Activated T-helper 17 cell treated with anti-CD3 and anti-CD28 coated beads, Interleukin-2, amount 50 U/mL, for 72 hours (primary cell): ENCODE measurements at places on chromosomes 2 and 18. TPM values are rescaled to one million over a fixed set of nuclear protein-coding genes. Genes with fewer than 3 reads are reported as not detected.

DNA sequence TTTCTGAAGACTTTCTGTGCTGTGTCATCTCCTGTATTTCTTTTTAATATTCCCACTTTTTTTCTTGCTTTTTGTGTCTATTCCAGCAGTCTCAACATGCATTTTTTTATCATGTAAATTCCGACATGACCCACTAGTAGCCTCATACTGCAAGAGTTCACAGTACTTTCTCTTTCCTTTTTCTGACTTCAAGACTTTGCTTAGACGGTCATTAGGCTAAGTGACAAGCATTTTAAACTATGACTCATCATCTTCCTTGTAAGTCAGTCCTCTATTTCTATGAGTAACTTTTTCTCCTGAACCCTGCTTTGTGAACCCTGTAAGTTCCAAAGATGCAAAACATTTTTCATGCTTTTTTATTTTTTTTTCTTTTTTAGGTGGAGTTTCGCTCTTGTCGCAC is 381.2 kb downstream of the TXNL1 start:
- ATAC-seq, result no peak

GRCh38 chr2:223465793-223466192 is 136.4 kb downstream of the SCG2 start:
- ATAC-seq, result no peak

- ATAC-seq, result no peak
Measured at GRCh38 chr2:112095681-112096080, 40.6 kb downstream of the TMEM87B start.

GRCh38 chr2:137287913-137288639 is 522.7 kb downstream of the THSD7B start:
- no peak for ATAC-seq

DNA sequence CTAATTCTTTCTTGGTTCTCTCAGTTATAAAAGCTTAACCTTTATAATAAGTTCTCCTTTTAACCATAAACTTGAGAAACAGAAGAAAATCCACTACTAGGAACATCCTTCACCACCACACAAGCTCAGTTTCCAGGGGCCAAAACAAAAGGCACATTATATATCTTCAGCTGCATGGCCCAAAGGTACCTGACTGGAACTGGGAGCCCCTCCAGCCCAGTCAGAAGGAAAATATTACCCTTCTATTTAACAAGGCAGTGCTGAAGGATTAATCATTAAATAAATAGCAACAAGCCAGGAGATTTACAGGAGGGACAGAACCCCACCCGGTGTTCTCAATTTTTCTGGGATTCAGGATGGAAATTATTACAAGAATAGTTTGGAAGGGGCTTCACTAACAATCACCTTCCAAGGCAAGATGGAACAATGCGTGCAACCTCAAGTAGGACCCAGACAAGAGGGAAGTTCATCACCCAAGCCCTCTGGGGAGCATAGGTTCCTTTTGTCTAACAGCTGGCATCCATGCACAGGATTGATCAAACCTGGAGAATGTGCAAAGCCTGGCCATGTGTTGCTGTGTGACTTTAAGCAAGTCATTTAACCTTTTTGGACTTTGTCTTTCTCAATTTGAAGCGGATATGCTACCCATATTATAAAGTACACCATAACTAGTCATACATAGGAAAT is 159.6 kb upstream of the SETBP1 start:
- no peak for ATAC-seq

DNA sequence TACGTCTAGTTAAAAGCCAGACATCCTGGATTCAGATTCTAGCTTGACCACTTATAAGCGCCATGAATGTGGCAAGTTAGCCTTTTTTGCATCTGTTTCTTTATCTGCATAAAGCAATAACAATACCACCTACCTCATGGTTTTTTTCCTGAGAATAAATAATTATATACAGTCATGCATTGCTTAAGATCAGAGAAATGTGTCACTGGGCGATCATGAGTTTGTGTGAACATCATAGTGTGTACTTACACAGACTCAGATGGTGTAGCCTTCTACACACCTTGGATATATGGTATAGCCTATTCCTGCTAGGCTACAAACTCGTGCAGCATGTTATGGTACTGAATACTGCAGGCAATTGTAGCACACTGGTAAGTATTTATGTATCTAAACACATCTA is 84.7 kb upstream of the PELI1 start:
- peak; percentile 19 for ATAC-seq

GRCh38 chr18:48616484-48617255 is 77.8 kb downstream of the CTIF start:
- no peak for ATAC-seq

GRCh38 chr18:60981682-60982328 is 351.4 kb upstream of the CDH20 start:
- no peak for ATAC-seq

- ATAC-seq, result no peak
Measured at GRCh38 chr2:220489121-220489520, 861.7 kb downstream of the SLC4A3 start.

DNA sequence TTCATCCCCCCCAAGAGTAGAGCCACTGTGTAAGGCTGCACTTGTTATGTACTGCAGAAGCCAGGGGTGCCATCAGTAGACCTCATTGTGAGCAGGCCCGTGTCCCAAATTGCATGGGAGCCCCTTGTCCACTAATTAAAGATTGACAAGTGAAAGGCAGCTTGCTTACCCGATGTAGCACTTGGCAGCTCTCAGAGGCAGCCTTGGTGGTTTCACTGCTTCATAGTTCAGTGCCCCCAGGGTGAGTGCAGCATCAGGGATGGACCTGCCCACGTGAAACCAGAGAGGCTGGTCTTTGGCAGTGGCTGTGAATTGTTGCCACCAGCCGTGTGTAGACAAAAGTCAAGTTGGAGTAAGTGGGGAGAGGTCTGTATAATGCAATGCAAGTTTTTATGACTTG is 13.3 kb downstream of the TUBB6 start:
- ATAC-seq, result no peak

- ATAC-seq, result no peak
Measured at GRCh38 chr2:128282246-128282975, 36.3 kb downstream of the HS6ST1 start.

DNA sequence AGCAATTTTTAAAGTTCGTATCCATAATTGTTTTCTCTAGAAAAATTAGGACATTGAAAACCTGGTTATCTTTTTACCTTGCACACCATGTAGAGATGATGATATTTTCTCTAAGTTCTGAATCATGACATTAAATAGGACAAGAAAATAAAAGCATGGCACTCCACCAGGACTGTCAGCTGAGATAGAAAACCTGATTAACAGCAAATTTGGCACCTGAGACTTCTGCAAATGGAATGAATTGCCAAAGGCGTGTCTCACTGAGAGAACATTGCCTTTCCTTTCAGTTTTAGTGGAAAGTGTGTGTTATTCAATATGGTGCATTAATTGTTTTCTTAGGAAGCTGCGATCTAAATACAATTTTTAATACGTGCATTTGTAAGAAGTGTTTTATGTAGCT is 164.7 kb downstream of the LRRC30 start:
- no peak for ATAC-seq

GRCh38 chr2:200252265-200253067 is 54.0 kb upstream of the SPATS2L start:
- ATAC-seq, result no peak

DNA sequence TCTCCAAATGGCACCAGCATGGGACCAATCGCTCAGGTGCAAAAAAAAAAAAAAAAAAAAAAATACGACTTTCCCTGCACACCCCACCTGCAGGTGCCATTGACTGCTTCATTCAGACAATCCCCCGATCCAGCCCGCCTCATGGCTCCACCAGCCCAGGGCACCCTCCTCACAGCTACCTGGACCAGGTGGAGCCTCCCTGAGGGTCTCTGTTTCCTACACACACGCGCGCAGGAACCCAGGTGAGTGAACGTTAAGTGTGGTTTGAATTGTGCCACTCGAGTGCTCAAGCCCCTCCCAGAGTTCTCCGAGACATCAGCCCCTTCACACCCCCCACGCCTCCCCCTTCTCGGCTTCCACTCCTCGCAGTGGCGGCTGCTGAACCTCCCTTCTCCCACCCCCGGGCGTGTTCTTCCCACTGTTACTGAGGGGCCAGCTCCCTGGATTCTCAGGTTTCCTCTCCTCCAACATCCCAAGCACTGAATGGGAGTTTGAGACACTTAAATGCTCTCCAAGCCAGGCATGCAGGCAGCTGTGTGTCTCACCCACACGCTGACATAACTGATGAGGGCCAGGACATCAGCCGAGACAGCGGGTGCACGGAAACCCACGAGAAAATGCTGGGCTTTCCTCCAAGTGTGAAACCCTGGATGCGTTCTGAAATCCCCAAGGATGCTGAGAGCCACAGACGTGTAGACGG is 88.8 kb upstream of the SNTG2 start:
- ATAC-seq, result no peak

- peak; percentile 58 for ATAC-seq
Measured at GRCh38 chr2:42223855-42224268, 54.7 kb downstream of the EML4 start.

DNA sequence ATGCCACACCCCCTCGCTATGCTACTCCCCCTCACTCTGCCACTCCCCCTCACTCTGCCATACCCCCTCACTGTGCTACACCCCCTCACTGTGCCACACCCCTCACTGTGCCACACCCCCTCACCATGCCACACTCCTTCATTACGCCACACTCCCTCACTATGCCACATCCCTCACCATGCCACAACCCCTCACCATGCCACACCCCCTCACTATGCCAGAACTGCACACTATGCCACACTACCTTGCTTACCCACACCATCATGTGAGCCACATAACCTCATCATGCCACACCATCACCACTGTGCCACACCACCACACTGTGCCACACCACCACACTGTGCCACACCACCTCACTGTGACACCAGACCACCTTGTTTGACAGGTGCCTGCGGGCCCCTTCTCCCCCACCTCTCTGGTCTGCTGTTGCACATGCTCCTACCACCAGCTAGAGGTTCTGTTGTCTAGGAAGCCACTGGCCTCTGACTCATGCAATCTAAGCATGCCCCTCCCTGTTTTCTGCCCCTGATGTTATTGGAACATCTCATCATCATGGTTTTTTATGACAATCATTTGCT is 22.0 kb downstream of the MARCHF4 start:
- peak; percentile 35 for ATAC-seq

DNA sequence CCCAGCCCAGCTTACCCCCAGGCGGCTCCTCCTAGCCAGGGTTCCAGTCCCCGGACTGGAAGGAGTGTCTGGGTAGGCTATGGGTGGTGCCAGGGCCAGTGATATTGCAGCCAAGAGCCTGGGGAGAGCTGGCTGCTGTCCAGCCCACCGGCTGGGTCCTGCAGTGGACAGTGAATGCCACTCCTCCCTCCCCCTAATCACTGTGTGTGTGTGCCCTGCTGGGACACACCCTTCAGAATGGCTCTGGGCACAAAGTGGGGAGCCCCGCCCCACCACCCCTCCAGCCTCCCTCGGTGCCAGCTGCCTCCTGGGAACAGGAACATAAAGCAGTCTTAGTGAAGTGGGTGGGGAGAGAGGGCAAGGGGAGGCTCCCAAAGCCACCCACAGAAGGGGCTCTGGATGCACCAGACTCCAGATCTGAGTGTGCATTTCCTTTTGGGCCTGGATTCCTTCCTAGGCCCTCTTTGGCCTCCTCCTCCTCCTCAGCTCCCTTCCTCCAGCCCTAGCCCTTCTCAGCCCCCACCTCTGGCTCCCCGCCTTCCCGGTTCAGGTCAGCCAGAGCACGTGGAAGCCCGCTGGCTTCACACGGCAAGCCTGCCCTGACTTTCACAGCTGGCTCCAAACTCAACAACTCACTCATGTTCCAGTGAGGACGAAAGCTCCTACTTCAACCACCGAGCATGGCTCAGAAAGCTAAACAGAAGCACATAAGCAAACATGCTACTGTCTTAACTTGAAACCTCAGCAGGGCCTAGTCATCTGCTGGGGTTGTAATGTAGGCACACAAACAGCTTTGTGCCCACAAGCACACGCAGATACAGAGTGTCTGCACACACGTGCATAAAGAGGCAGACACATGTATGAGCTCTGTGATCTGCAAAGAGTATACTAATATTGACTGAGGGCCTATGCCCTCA is 209.2 kb upstream of the SMAD2 start:
- ATAC-seq, result no peak

GRCh38 chr2:207676827-207677354 is 34.5 kb upstream of the CCNYL1 start:
- ATAC-seq, result no peak

GRCh38 chr2:119487434-119488244 is 36.6 kb downstream of the SCTR start:
- ATAC-seq, result no peak

GRCh38 chr2:12809526-12809925 is 92.8 kb downstream of the TRIB2 start:
- no peak for ATAC-seq

GRCh38 chr2:130791617-130791939 is 36.2 kb downstream of the AMER3 start:
- ATAC-seq, result no peak

DNA sequence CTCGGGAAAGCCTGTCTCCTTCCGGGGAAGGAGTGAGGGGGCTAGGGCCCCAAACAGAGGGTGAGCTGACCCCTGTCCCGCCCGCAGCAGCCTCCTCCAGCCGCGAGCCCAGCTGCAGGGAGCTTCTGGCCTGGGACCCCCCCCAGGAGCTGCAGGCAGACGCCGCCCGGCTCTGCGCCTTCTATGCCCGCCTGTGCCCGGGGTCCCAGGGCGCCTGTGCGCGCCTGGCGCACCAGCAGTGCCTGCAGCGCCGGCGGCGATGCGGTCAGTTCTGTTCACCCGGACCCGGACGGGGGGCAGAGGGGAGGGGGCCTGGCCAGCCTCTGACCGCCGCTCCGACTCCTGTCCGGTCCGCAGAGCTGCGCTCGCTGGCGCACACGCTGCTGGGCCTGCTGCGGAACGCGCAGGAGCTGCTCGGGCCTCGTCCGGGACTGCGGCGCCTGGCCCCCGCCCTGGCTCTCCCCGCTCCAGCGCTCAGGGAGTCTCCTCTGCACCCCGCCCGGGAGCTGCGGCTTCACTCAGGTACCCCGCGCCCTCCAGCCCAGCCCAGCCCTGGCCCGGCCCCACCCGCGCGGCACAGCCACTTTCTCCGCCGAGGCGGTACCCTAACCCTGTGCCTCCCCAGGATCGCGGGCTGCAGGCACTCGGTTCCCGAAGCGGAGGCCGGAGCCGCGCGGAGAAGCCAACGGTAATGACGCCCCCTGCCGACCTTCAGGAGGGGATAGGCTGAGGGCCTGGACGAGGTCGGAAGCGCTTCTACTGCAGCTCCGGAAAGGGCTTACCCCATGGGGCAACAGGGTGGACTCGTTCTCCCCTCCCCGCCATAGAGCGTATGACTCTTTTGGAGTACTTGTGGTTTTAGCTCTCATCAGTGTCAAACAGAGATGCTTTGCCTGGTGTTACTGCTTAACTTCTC is 2.0 kb upstream of the CHRND start:
- ATAC-seq, result peak; percentile 34

GRCh38 chr2:89848763-89849368 is 1157.4 kb downstream of the RPIA start:
- ATAC-seq, result no peak

HNMT gene
- not detected for total RNA-seq

CYBRD1 gene
- total RNA-seq, result 0.24 TPM

IL36RN gene
- not detected for total RNA-seq

IRS1 gene
- 2.1 TPM for total RNA-seq

BCL11A gene
- total RNA-seq, result 0.90 TPM

GPR39 gene
- not detected for total RNA-seq

RAB6C gene
- not detected for total RNA-seq

TM4SF20 gene
- not detected for total RNA-seq

TGFA gene
- total RNA-seq, result 0.69 TPM

CCL20 gene
- 36.1 TPM for total RNA-seq

NOL4 gene
- not detected for total RNA-seq

ZNF516 gene
- total RNA-seq, result 3.7 TPM

FOXI3 gene
- not detected for total RNA-seq

IL36B gene
- not detected for total RNA-seq

FNDC4 gene
- 0.21 TPM for total RNA-seq

TRIM43 gene
- not detected for total RNA-seq
